Activated CD4-positive, alpha-beta T cell treated with anti-CD3 and anti-CD28 coated beads for 48 hours (primary cell): ENCODE measurements at places on chromosomes 2 and 18.

DNA sequence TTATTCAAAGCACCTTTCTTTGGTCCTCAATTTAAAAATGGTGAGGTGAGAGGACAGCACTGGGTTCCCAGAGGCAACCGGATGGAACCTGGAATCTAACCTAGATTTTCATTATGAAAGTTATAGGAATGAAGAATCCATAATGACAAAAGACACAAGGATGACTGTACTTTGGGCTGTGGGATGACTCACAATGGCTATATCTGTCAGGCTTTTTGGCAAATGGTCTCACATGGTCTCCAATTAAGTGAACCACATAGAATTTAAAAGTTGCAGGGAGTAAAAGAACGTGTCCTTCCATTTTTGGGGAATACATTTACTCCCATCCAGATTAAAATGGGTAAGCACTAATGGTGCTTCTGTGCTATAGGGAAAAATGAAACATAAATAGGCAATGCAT lies 31.8 kb upstream of the LYPD1 start:
- no peak for DNase-seq

GRCh38 chr2:153645599-153645998 lies 167.0 kb upstream of the RPRM start:
- DNase-seq: no peak

- DNase-seq: no peak
Measured at GRCh38 chr2:234745347-234745746, 206.5 kb upstream of the SH3BP4 start.

DNA sequence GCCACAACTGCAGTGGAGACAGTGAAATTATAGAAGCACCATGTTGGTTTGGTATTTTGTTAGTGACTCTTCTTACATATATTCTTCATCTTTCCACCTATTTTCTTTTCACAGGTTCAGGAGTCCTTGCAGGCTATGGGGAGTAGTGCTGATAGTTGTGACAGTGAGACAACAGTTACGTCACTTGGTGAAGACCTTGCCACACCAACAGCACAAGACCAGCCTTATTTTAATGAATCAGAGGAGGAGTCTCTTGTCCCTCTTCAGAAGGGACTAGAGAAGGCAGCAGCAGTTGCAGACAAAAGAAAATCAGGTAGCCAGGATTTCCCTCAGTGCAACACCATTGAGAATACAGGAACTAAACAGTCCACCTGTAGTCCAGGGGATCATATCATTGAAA lies 23.6 kb downstream of the ITPRID2 start:
- DNase-seq: no peak

GRCh38 chr2:186771395-186771794 lies 77.5 kb downstream of the FAM171B start:
- no peak for DNase-seq

GRCh38 chr18:54250846-54251261 lies 18.5 kb upstream of the POLI start:
- DNase-seq: no peak
